ENCODE measurements at places on chromosomes 7 and 10. TPM values are rescaled to one million over a fixed set of nuclear protein-coding genes. Genes with fewer than 3 reads are reported as not detected.
A peak's percentile ranks its signal among the peaks of the same experiment; 100 is the strongest.

The HOXA7 gene
- total RNA-seq, result 0.36 TPM

The LAMB1 gene
- total RNA-seq, result 60.0 TPM

The ABCB1 gene
- 1.0 TPM for total RNA-seq

The INHBA gene
- 8.6 TPM for total RNA-seq

The GNAT3 gene
- not detected for total RNA-seq

The VSIR gene
- 104 TPM for total RNA-seq

The DYDC1 gene
- not detected for total RNA-seq

The PRSS37 gene
- total RNA-seq, result not detected

The CHRM2 gene
- 76.2 TPM for total RNA-seq

The PIK3CG gene
- 1.7 TPM for total RNA-seq

The NUDT13 gene
- total RNA-seq, result 5.6 TPM

The NKX1-2 gene
- not detected for total RNA-seq

- DNase-seq, result no peak
Observed at GRCh38 chr7:135801877-135802276, 53.3 kb upstream of the FAM180A start.

DNA sequence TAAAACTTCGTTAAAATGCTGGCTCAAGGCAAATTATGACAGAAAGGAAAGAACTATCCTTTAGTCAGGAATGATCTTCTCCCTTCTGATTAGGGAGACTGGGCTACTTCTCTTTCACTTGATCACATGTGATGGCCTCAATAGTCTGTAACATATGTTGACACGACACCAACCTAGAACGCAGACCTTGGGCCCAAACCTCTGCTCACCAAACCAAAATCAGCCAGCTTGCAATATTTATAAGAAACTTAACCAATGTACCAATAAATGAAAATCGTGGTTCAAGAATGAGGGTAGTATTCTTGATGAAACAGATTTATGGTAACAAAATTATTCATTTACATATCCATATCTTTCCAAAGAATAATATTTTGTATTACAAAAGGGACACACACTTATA, 361.6 kb downstream of the SORCS1 start:
- DNase-seq, result no peak

GRCh38 chr7:116393654-116394053, 105.9 kb upstream of the CAV2 start:
- DNase-seq, result peak; percentile 33

- no peak for DNase-seq
Observed at GRCh38 chr7:129832701-129833227, 120.0 kb downstream of the UBE2H start.

- DNase-seq, result no peak
Observed at GRCh38 chr10:117457071-117457810, 82.0 kb upstream of the PDZD8 start.

GRCh38 chr7:135886345-135887132, 90.6 kb downstream of the MTPN start:
- no peak for DNase-seq

- DNase-seq, result no peak
Observed at GRCh38 chr7:36439624-36440023, 50.0 kb downstream of the ANLN start.

DNA sequence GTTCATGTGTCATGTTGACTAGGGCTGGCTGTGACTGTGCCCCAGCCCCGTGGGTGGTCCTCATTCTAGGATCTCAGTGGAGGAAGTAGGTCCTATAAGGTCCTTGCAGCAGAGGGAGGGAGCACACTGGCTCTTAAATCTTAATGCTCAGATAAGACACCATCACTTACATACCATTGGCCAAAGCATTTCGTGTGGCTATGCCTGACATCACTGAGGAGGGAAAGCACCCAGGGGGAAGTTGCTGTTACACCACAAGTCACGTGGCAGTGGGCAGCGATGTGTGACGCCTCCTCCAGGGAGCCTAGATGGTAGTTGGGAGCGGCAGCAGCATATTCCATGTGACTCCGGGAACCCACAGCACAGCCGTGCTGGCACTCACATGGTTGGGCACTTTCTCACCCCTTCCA, 224.7 kb upstream of the SH2B2 start:
- no peak for DNase-seq

- no peak for DNase-seq
Observed at GRCh38 chr10:88125766-88126165, 262.3 kb downstream of the PTEN start.

DNA sequence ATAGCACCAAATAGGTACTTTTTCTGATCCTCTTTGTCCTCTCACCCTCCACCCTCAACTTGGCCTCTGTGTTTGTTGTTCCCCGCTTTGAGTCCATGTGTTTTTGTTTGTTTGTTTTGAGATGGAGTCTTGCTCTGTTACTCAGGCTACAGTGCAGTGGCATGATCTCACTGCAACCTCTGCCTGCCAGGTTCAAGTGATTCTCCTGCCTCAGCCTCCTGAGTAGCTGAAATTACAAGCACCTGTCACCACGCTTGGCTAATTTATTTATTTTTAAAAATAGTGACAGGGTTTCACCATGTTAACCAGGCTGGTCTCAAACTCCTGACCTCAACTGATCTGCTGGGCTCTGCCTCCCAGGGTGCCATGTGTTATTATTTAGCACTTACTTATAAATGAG, 5.3 kb downstream of the ZNF273 start:
- no peak for DNase-seq
